Activated T-cell treated with anti-CD3 and anti-CD28 coated beads, Interleukin-2, amount 50 U/mL, for 1 hour (primary cell): ENCODE measurements at places on chromosomes 3 and 15.

- peak; percentile 92 for DNase-seq
Observed at GRCh38 chr15:63487076-63487757, 17.2 kb upstream of the USP3 start.

GRCh38 chr3:55445551-55445950 lies 41.6 kb downstream of the WNT5A start:
- no peak for DNase-seq

- no peak for DNase-seq
Observed at GRCh38 chr3:161264852-161265251, 43.7 kb downstream of the NMD3 start.

DNA sequence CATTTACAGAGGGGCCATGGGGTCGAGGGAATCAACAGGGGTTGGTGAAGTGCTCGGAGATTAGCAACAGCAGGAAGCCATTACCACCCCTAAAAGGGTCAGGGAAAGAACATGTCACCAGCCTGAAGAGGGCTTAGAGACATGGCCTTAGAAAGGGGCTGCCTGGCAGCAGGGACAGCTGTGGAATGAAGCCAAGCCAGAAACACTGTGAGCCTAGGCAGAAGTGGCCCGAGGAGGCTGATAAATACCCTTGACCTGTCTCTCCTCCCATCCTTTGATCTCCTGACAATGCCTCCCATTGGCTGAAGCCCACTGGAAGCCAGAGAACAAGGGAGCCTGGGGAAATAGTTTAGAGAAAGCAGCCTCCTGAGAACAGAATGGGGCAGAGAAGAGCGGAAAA lies 31.4 kb downstream of the GPD1L start:
- no peak for DNase-seq

DNA sequence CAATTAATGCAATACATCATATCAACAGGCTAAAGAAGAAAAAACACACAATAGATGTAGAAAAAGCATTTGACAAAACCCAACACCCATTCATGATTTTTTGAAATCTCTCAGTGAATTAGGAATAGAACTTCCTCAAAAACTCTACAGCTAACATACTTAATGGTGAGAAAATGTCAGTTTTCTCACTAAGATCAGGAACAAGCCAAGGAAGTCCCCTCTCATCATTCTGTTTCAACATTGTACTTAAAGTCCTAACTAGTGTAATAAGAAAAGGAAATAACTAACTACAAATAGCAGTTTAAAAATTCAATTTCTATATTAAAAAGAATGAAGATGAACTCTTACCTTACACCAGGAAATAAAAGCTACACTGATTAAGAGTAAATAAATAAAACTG lies 77.8 kb downstream of the DCLK3 start:
- no peak for DNase-seq
